ENCODE measurements at places on chromosomes 13 and 19.

- DNase-seq = no peak
Observed at GRCh38 chr13:113086031-113086750, 19.4 kb upstream of the F7 start.

GRCh38 chr13:21208652-21209154 lies 32.2 kb downstream of the MRPL57 start:
- no peak for DNase-seq

DNA sequence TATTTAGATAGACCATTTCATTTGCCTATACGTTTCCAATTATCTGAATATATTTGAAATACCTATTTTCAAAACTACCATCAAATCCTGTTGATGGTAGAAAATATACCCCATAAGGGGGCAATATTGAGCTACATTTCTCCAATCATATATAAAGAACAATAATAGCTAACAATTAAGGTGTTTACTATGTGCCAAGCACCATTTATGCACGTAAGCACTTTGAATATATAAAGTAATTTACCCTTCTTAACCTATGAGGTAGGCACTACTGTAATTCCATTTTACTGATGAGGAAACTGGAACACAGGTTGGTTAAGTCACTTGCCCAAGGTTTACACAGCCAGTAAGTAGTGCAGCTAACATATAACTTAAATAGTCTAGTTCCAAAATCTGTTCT lies 79.2 kb downstream of the UBL3 start:
- DNase-seq = no peak

- no peak for DNase-seq
Observed at GRCh38 chr13:109955598-109955997, 169.2 kb upstream of the IRS2 start.

DNA sequence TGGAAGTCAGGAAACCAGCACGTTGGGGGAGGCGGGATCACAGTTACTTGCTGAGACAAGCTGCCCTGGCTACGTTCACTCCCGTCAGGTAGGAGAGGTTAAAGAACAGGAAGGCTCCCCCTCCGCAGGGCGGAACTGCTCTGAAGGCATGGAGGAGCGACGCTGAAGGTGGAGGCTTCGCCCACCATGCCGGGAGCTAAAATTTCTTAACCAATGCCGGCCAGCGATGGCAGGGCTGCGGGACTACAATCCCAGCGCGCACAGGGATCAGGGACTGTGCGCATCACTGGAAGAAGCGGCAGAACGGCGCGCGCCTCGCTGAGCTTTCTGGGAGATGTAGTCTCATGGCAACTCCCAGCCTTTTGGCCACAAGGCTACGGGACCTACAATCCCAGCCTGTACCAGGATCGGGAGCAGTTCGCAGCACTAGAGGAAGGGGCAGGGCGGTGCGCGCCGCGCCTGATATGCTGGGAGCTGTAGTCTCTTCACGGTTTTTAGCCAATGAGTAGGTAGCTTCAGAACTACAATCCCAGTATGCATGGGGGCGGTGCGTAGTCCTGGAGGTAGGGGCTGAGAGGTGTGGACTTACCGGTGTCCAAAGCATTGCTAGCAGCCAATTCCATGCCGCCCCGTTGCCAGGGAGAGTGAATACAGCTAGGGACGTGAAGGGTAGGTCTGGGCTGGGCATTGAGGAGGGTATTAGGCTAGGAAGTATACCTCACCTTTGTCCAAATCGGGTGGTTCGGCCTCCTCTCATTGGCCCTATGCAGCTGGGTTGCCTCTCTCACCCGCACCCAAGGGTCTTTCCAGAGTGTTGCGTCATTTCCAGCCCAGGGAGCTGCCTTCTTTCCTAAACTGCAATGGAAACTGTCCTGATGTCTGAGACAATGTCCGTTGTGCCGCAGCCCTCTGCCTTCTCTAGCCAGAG lies 12.8 kb upstream of the ZNF682 start:
- peak; percentile 6 for DNase-seq

- DNase-seq = no peak
Observed at GRCh38 chr19:50713556-50714236, 5.9 kb downstream of the SHANK1 start.

DNA sequence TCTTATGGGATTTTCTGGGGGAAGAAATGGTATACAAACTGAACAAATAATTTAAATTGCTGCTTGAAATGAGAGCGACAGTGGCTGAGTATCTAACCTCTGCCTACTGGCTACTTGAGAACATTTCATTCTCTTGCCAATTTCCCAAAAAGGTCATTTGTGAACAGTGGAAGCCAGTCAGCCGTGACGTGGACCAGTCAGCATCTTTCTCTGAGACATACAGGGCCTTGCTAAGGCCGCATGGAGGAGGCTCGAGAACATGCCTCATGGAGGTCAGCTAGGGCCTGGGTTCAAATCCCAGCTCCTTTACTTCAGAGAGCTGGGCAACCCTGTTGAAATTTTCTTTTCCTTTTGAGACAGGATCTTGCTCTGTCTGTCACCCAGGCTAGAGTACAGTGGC lies 20.3 kb downstream of the ZC3H4 start:
- no peak for DNase-seq

- DNase-seq = no peak
Observed at GRCh38 chr13:46609052-46609451, 56.1 kb downstream of the LRCH1 start.

DNA sequence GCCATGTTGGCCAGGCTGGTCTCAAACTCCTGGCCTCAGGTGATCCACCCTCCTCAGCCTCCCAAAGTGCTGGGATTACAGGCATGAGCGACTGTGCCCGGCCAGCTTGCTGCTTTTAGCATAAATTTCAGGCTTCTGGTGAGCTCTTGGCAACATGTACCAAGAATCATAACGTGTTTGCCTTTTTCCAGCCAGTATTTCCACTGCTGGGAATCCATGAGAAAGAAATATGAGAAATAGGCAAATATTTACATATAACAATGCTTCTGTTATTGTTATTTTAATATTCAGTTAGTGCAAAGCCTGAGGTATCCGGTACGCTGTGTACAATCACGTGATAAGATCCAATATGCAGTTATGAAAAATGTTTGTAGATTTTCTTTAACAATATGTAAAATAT lies 29.2 kb upstream of the CERS4 start:
- DNase-seq = no peak

DNA sequence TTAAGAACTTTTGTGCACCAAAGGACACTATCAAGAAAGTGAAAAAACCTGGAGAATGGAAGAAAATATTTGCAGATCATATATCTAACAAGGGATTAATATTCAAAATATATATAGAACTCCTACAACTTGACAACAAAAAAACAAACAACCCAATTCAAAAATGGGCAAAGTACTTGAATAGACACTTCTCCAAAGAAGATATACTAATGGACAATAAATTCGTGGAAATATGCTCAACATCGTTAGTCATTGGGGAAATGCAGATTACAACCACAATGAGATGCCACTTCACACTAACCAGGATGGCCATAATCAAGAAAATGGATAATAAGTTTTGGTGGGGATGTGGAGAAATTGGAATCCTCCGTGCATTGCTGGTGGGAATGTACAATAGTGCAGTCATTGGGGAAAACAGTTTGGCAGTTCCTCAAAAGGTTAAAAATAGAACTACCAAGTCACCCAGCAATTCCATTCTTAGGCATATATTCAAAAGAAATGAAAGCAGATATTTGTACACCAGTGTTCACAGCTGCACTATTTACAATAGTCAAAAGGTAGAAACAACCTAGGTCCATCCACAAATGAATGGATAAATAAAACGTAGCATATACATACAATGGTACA lies 2.2 kb upstream of the LSR start:
- no peak for DNase-seq

DNA sequence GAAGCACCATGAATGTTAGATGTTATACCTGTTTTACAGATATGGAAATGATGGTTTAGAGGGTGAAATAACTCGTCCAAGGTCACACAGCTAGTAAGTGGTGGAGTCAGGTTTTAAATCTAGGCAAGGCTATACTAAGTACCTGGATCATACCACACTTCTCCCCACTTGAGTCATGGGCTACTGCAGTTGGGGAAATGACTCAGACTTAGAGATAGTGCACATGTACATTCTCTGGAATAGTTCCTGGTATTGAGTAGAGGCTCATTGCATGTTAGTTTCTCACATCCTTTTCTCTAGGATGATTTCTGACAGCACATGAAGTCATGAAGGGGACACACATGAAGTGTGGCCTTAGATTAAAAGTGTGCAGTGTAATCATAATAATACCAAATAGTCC lies 76.2 kb upstream of the TNFSF11 start:
- no peak for DNase-seq

GRCh38 chr13:81041761-81042160 lies 700.8 kb upstream of the SPRY2 start:
- DNase-seq = no peak

DNA sequence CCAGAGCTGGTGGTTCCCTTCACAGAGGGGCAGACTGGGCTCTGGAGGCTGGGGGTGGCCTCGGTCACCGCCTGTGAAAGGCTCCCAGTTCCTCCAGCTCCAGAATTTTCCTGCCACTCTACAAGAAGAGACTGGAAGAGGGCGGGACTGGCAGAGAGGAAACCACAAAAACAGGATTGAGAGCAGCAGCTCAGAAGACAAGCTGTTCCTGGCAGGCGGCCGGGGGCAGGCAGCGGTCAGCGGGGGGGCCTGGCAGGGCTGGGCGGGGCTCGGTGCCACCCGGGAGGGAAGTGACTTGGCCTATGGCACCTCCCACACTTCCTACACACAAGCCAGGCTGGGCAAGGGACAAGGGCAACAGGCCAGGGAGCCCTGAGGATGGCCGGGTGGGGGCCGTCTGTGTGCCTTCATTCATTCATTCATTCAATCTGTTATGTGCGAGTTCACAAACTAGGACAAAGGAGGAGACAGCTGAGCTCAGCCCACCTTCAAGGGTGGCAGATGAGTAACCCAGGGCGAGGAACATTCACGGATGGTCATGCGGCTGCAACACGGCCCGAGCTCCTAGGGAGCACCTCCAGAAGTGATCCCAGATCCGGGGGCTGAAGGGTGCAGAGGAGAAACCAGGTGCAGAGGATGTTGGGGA lies 16.9 kb upstream of the BTBD2 start:
- no peak for DNase-seq

GRCh38 chr13:89687066-89687465 lies 1660.4 kb upstream of the MIR17HG start:
- DNase-seq = no peak

GRCh38 chr13:110700641-110701040 lies 5.3 kb downstream of the CARS2 start:
- no peak for DNase-seq

DNA sequence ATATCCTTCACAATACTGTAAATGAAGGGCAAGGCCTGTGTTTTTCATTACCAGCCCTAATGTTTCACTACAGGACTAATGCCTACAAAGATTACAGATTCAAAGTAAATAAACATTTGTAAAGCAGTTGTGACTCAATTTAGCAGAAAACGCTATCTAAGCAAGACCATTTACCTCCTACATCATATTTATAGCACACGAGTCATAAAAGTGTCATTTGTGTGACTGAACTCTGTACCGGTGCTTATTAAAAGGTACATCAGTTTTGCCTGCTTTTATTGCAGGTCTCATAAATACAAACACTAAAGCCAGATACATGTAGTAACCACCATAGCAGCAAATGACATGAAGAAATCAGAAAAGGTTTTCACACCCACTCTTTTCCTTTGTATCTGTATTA lies 61.5 kb upstream of the SLC15A1 start:
- DNase-seq = no peak

DNA sequence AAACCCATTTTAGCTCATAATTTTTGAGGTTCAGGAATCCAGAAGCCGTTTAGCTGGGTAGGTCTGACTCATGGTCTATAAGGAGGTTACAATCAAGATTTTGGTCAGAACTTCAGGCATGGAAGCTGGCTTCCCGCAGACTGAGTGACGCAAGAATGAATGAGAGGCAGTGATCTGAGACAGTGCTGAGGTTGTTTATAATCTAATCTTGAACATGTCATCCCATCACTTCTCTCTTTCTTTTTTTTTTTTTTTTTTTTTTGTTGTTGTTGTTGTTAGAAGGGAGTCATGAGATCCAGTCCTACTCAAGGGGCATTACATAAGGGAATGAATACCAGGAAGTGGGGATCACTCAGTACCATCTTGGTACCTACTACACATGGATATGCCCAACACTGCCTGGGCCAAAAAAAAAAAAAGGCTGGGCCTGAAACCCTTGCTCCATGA lies 217.4 kb downstream of the DLEU7 start:
- DNase-seq = no peak

DNA sequence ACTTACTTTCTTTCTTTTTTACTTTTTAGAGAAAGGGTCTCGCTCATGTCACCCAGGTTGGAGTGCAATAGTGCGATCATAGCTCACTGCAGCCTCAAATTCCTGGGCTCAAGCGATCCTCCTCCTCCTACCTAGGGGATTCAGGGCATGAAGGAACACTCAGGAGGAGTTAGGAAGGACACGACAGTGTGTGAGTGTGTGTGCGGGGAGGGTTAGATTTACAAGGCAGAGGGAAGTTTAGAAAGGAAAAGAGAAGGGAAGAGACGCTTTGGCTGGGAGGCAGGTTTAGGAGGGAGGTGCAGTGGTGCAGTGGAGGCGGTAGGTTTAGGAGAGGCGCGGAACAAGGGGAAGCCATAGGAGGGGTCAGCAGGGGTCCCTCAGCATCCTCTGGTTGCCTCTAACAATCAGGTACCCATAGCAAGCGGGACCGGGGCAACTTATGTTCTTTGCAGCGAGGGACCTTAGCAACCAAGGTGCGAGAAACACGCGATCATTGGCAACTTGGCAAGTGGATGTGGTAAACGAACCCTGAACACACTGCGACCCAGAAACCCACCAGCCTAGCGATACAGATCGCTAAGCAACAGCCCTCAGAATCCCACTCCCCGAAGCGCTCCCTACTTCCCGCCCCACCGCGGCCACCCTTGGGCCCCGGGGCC lies 501 bp downstream of the SIRT2 start:
- no peak for DNase-seq

- DNase-seq = no peak
Observed at GRCh38 chr19:1862424-1863327, 703 bp downstream of the KLF16 start.

DNA sequence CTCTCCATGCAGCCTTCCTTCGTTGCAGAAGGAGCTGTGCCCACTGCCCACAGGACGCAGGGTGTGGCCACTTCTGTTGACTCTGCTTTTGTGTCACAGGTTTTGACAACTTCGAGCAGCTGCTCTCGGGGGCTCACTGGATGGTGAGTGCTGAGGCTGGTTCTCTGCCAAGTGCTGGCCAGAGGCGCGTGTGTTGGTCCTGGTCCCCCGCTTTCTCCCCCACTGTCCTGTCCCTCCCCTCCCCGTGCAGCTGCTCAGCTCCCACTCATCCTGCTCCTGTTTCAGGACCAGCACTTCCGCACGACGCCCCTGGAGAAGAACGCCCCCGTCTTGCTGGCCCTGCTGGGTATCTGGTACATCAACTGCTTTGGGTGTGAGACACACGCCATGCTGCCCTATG lies 10.6 kb upstream of the PDCD2L start:
- DNase-seq = no peak
